Amygdala (tissue), 56 donors: ENCODE measurements at places on chromosomes 13 and 19.

GRCh38 chr19:33300009-33300893 lies 2.1 kb downstream of the CEBPA start:
- no peak for DNase-seq

- DNase-seq = no peak
Measured at GRCh38 chr13:34751492-34751891, 190.6 kb upstream of the NBEA start.

DNA sequence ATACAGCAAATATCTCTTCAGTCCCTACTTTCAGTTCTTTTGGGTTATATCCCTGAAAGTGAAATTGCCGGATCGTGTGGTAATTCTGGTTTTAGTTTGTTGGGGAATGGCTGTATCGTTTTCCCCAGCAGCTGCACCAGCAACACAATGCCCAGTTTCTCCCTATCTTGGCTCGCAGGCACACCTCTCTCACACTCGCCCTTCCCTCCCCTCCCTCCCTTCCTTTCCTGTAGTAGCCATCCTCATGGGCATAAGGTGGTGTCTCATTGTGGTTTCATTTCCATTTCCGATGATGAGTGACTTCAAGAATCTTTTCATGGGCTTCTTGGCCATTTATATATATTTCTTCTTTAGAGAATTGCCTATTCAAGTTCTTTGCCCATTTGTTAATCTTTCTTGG lies 8.6 kb upstream of the GPR18 start:
- no peak for DNase-seq

- no peak for DNase-seq
Measured at GRCh38 chr19:14342809-14343208, 38.4 kb upstream of the ADGRE5 start.

GRCh38 chr19:34428549-34429285 lies 536 bp downstream of the UBA2 start:
- DNase-seq = no peak

DNA sequence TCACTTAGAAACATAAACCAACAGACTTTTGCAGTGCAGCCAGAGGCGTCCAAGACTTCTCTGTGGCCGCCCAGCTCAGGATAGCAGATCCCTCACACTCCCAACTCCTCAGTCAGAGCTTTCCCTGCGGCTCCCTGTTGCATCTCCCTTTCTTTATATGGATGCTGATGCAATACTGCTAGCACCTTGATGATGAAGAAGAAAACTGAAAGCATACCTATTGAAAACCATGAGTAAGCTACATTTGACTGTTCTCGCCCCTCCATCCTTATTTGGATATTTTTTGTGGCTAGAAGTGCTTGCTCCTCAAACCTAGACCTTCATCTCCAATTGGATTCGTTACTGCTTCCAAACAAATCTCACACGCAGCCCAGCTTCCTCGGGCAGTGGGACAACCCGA lies 57.3 kb upstream of the UBL3 start:
- no peak for DNase-seq

- DNase-seq = no peak
Measured at GRCh38 chr19:49382639-49383038, 5.4 kb upstream of the KASH5 start.
